ENCODE measurements at places on chromosomes 11 and 22.

- no peak for DNase-seq
Measured at GRCh38 chr11:44562845-44563460, 2.5 kb upstream of the CD82 start.

DNA sequence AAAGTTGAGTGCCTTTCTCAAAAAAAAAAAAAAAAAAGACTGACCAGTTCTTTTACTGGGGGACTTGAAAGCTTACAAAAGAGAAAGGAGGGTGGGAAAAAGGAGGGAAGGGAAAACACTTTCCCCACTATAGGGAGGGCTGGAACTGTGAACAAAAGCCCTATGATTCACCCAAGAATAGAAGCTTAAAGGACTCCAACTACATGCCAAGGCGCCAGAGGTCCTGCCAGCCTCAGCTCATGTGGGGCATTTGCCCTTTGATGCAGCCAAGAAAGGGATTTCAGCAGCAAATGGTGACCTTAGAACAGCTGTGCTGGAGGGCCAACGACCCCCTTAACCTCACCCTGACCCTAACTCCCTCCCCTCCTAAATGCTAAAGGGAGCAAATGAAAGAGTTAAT is 160.0 kb downstream of the NTM start:
- DNase-seq: no peak

DNA sequence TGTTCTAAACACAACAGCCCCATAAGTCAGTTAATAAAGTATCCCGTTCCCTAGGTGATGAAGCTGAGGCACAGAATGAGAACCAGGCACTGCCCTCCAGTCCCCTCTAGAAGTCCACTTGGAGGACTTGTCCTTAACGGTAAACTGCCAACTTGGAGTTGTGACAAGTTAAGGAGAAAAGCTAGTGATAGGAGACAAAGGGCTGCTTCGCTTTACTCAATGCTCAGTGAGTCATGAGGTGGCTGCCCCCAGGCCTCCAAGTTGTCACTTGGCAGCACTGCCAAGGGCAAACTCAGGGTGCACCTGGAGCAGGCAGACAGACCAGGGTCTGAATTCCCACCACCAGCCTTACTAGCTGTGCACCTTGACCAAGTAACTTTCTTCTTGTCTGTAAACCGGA is 13.5 kb downstream of the SLC43A1 start:
- DNase-seq: no peak

DNA sequence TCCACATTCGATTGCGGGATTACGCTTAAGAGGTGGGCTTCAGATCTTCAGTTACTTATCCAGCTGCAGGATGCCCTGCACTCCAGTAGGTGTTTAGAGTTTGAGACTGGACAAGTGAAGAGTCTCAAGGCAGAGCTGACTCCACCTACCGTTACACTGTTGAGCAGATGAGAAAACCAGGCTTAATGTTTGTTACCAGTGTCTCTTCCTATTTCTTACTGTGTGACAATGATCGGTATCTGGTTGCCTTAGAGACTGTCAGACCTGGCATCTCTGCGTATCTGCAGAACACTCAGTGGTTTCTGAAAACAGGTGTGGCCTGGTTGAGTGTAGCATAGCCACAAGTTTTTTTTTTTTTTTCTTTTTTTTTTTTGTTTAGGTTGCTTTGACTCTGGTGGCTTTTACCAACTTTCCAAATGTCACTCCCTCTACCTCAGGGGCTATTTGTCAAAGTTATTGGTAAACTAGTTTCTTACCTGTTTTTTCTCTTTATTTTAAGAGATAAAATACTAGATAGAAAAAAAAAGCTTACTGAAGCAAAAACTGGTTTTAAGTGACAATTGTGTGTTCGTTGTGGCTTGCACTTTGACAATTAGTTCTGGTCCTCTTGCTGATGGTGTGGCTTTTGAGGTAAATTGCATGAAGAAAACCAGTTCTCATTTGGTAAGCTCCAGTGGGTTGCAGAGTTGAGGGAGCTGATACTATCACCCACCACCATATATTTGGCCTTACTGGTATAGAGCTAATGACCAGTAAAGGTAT is 284.8 kb downstream of the ETS1 start:
- DNase-seq: peak; percentile 66

- DNase-seq: no peak
Measured at GRCh38 chr11:18611196-18611595, 11.6 kb downstream of the MISFA start.

GRCh38 chr11:112478806-112479205 is 218.1 kb upstream of the PLET1 start:
- DNase-seq: no peak

DNA sequence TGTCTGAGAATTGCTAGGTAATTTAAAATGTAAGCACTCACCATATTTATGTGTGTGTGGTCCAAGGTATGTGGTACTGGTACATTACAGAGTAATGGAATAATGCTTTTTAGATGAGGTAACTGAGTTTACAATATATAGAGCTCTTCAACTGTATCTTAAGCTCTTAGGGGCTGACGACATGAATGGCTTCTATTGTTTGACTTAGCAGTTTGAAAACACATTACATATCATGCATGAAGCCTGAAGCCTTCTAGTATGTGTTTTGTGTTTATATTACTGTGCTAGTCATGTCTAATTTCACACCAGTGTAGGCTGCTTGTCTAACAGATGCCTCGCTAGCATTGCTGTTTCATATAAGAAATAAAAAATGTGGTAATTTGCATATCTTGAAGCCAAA is 37.2 kb downstream of the GAS2 start:
- no peak for DNase-seq

DNA sequence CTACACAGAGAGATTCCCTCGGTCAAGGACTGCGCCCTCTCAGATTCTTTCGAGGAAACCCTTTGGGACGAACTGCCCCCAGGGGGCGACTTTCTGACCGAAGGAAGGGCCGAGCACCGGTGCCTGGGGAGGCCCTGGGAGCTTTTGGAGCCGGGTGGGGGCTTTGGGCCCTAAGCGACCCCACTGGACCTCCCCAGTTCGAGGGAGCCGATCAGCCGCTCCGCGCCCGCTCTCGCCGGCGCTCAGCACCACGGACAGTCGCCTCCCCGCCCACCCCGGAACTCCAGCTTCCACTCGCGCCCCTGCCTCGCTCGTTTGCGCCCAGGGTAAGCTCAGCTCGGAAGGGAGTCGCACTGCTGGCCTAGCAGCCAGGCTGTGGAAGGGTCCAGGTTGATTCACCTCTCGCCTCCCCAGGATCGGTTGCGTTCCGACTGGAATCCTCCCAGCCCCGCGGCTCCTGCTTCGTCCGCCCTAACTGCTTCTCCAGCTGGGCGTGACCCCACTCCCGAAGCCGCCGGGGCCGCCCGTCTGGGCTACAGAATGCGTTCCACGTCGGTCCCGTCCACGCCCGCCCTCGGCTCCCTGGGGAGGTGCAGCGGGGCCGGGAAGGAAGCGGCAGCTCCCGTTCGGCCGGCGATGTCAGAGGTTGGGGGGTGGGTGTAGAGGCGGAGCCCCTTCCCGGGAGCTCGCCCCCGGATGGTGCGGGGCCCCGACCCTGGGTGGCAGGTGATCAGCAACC is 428 bp downstream of the SCN3B start:
- DNase-seq: peak; percentile 42

GRCh38 chr11:86914865-86915519 is 40.2 kb downstream of the FZD4 start:
- DNase-seq: no peak

- DNase-seq: no peak
Measured at GRCh38 chr11:47998733-47999359, 18.5 kb downstream of the PTPRJ start.

- no peak for DNase-seq
Measured at GRCh38 chr11:17506314-17506713, 29.7 kb upstream of the ABCC8 start.

GRCh38 chr11:67439321-67440228 is 2.1 kb upstream of the PTPRCAP start:
- DNase-seq: peak; percentile 50

DNA sequence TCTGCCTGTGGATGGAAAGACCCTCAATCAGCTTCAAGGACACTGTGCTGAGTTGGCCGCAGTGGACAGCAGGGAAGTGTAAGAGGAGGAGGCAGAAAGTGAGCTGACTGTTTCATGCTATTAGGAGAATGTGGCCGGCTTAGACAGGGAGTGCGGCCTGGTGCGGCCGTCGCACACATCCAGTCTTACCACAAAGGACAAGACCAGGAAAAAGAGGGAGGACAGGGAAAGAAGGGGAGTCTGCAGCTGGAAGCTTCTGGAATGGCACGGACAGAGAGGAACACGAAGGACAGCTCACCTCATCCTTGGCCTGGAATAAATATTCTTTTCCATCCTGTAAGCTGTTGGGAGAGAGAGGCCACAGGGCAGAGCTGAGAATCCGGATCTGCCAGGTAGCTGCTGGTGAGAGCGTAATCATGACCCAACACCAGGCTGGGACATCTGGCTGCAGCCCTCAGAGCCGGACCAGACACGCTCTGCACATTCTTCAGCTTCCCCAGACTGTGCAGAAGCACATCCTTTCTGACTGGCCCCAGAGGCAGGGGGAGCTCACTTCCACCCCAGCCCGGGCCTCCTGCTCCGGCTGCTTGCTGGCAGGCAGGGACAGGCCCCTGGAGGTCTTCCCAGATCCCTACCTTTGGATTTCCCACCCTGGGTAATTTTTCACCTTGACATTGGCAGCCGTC is 8.6 kb upstream of the RBM4B start:
- DNase-seq: no peak

GRCh38 chr11:47062736-47063135 is 113.9 kb downstream of the ARFGAP2 start:
- DNase-seq: no peak

GRCh38 chr11:15430381-15430780 is 315.7 kb downstream of the INSC start:
- no peak for DNase-seq

GRCh38 chr11:43516316-43516850 is 157.7 kb downstream of the TTC17 start:
- no peak for DNase-seq

GRCh38 chr11:86136538-86136937 is 67.7 kb upstream of the PICALM start:
- no peak for DNase-seq

DNA sequence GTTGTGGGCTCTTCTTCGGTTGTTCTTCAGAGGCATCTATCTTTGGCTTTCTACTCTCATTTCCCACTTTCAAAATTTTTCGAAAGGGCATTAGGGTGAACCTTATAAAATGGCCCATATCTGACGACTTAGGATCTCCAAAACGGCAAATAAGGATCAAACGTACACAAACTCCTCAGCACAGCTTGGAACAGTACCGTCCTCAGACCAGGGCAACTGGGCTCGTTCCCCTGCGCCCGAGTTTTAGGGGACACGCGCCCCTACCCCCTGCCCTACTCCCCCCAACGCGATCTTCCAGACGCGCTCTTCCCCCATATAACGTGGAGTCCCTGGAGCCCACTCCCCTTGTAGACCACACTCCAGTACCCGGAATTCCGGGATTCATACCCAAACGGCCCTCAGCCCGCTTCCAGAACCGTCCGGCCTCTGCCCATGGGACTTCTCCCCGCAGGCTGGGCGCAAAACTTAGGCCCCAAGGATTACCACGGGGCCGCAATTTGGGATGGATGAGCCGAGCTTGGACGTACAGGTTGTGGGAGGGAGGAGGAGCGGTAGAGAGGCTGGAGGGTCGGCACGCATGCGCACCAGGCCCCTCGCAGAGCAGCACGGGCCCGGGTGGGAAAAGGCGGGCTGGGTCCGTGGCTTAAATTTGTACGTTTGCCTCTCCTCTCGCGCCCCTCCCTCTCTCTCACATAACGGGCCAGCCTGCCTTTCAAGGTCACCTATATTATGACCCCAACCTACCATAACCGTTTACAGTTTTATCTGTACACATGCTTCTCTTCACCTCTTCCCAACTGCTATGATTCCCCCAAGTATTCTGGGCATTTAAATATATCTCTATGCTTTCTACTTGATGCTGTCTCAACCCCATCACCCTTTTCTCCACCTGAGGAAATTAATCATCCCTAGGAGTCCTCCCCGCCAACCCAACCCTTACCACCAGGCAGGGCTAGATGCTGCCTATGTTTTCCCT is 3.4 kb downstream of the CCDC89 start:
- DNase-seq: peak; percentile 76

GRCh38 chr11:61168042-61168688 is 6.9 kb upstream of the VPS37C start:
- DNase-seq: no peak

DNA sequence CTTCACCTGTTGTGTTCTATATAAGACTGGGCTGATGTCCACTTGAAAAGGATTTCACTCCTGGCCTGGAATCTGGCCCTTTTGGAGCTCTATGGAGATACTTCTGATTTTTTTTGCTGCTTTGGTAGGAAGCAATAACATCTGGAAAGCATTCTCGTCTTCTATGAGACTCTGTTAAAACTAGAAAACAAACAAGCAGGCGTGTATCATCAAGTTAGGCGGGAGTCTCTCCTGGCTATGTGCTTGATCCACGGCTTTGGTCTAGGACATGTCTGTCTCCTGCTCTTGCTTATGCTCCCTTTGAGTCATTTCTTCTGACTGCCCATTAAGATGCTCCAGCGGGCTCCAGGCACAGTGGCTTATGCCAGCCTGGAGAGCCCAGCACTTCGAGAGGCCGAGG is 121.4 kb upstream of the TTC12 start:
- no peak for DNase-seq

DNA sequence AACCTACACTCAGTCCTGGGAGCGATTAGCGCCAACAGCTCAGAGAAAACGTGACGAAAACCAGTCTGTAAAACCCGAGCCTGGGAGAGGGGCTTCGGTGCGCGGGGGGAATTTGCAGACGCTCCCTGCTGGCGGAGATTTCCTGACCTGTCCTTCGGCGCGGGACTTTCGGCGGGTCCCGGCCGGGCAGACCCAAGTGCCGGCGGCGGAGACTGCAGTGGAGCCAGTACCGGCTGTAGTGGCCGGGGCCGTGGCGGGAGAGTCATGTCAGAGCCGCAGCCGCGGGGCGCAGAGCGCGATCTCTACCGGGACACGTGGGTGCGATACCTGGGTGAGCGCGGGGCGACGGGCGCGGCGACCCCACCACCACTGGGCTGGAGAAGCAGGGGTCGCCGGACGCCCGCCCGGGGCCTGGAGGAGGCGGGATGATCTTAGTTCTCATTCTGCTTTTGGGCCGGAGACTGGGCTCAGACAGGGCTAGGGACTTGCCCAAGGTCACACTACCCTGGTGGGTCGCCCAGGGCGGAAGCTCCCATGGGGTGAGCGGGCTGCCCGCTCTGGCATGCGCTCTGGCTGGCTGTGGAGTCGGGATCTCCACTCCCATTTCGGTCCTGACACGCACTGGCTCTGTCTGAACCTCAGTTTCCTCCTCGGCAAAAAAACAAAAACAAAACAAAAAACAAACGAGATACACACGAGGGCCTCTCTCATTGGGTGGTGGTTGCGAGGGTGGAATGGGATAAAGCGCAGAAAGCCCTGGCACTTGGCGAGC is at the start of gene MTFP1:
TSS of gene MTFP1 (plus strand) at position 153 of the 772 bp plus-strand sequence. CDS start at position 265, 112 bp downstream.
- peak; percentile 62 for DNase-seq

- no peak for DNase-seq
Measured at GRCh38 chr11:85495918-85496317, 131.2 kb downstream of the DLG2 start.

- no peak for DNase-seq
Measured at GRCh38 chr11:119992171-119993051, 145.5 kb downstream of the TRIM29 start.

DNA sequence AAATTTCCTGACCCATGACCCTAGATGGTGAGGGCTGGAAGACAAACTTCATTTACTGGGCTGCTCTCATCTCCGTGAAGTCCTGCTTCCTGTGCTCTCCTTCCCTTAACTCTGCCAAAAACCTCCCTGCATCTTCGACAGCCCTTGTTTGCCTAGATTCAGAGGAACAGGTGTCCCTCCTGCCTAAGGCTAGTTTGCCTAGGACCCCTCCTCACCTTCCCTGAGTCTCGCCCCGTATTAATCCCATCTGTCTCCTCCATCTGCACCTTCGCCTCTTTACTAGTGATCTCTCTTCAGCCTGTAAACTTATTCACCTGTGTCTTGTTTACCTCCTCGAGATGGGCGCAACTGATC is 33.1 kb downstream of the EIF3F start:
- DNase-seq: no peak

GRCh38 chr11:10080138-10080537 is 213.9 kb downstream of the SBF2 start:
- DNase-seq: no peak

Measured in stimulated activated CD4-positive, alpha-beta T cell treated with anti-CD3 and anti-CD28 coated beads, Interleukin-2, amount 100 ng/mL, for 24 hours (primary cell).